Activated CD8-positive, alpha-beta T cell treated with anti-CD3 and anti-CD28 coated beads for 36 hours (primary cell): ENCODE measurements at places on chromosomes 13 and 19.

- DNase-seq, result peak; percentile 47
Observed at GRCh38 chr19:58544591-58545285, 874 bp downstream of the TRIM28 start.

- no peak for DNase-seq
Observed at GRCh38 chr19:16456652-16457194, 15.0 kb downstream of the EPS15L1 start.

- peak; percentile 22 for DNase-seq
Observed at GRCh38 chr19:46861691-46862502, 1.1 kb downstream of the ARHGAP35 start.

DNA sequence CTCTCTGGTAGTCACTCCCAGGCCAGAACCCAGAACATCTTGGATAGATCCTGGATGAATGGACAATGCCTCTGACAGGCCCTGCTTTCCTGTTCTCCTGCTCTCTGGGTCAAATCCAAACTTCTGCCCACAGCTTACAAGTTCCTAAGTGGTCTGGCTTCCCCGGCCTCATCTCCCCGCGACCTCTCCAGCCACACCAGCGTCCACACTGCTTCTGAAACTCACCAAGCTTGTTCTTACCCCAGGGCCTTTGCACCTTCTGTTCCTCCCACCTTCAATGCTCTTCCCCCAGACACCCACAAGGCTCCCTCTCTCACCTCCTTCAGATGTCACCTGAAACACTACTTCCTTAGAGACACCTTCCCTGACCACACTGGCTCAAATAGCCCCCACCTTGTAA is 3.5 kb downstream of the OLFM2 start:
- no peak for DNase-seq

GRCh38 chr13:48319531-48320398 is 16.2 kb downstream of the RB1 start:
- DNase-seq, result peak; percentile 9

DNA sequence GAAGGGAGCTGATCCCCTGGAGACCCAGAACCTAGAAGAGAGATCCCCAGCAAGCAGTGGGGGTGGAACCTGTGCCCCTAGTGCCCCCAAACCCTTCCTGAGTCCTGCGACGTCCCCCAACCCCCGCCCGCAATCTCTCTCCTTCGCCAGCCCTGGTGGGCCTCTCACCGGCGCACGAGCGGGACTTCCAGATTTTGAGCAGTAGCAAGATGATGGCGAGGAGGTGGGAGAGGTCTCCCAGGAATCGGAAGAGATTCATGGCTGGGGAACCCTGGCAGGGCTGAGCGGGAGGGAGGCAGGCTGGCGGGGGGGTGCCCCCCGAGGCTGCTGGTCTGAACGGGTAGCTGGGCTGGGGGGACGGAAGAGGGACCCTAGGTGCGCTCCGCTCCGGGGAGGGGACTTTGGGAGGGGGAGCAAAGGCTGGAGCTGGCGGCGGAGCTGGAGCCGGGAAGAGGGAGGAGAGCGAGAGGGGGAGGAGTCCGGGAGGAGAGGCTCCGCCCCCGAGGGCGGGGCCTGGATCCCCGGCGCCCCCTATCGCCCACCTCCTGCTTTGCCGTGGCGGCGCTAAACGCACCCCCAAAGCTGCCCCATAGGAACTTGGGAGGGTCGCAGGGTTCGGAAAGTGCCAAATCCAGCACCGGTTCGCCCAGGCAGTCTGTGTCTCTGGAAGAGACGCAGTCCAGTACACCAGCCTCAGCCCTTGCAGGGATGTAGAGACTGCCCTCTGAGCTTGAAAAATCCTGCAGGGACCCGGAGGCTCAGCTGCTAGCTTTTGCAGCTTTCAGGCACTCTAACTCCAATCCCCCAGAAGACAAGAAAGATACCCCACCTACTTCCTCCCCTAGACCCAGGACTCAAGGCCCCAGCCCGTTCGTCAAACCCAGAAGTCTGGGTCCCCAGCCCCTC is at the start of gene KDELR1:
TSS of gene KDELR1 (minus strand) at position 452 of the 906 bp plus-strand sequence. CDS start at position 259, 193 bp downstream.
- DNase-seq, result peak; percentile 74

DNA sequence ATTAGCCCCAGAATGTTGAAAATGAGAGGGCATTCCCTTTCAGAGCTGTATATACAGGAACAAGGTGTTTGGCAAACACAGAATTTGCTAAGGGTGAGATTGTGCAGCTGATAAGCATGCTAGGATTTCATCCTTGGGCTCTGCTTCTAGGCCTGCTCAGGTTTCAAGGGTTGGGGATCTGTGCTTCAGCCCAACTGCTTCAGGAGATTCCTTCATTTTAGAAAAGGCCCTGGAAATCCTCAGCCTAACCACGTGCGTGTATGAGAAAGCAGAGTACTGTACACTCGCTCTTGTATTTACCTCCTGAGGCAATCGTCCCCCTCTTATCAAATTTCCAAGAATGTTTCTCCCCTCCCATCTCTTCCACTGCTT is 291.6 kb upstream of the ARGLU1 start:
- no peak for DNase-seq

DNA sequence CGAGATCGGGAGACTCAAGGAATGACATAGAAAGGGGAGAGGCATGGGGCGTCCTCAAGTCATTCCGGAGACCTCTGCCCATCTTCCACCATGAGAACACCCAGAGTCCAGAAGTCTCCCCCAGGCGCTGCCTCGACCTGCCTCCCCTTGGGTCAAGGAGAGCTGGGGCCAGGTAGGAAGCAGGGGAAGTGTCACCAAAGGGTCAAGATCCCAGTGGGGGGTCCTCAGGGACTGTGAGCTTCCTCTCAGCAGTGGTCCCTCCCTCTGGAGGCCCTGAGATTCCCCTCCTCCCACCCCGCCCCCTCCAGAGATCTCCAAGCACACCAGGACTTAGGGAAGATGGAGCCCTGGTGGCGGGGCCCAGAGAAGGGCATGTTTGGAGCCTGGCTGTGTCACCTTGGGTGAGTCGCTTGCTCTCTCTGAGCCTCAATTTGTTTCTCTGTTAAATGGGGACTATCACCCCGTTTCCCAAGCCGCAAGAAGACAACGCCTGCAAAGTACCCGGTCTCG is 919 bp downstream of the DACT3 start:
- peak; percentile 35 for DNase-seq

DNA sequence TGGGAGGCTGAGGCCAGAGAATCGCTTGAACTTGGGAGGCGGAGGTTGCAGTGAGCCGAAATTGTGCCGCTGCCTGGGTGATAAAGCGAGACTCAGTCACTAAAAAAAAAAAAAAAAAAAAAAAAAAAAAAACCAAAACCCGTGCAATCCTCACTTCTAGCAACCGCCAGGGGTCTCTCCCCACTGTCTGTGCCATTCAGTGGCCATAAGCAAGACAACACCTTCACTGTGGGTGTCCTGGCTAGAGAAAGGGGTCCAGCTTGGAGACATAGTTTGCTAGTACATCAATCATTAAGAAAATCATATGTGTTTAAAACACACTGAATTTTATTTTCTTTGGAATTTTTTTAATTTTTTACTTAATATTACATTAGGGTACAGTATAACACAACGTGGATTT is 68.2 kb downstream of the RASL11A start:
- peak; percentile 37 for DNase-seq

GRCh38 chr19:1761528-1762242 is 8.4 kb downstream of the ONECUT3 start:
- no peak for DNase-seq

DNA sequence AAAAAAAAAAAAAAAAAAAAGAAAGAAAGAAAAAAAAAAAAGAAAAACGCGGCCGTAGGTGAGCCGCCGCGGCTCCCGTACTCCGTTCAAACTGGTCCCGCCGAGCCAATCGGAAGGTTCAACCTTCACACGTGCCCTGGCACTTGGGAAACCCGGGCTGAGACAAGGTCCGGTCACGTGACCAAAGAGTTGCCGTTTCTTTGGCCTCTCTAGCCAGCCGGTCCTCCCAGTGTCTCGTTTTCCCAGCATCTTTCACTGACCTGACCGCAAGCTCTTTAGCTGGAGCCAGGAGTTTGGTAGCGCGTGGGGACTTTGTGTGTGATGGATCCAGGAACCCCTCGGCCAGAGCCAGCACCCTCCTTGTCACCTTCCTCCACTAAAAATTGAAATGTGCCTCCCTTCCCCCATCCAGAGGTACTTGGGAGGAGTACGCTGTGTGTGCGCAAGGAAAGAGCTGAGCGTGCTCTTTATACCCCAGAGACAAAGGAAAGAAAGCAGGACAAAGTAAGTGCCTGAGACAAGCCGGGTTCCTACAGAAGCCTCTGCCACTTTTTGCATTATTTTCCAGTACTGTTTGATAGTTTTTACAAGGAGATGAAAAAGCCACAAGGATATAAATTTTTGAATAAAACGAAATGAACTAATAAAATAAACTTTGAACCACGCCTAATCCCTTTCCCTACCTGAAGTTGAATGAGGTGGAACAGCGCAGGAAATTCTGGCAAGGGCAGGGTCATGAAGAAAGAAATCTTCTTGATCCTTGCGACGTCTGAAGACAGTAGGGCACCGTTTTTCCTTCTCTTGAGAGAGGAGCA is 959 bp downstream of the TNPO2 start:
- DNase-seq, result peak; percentile 98

DNA sequence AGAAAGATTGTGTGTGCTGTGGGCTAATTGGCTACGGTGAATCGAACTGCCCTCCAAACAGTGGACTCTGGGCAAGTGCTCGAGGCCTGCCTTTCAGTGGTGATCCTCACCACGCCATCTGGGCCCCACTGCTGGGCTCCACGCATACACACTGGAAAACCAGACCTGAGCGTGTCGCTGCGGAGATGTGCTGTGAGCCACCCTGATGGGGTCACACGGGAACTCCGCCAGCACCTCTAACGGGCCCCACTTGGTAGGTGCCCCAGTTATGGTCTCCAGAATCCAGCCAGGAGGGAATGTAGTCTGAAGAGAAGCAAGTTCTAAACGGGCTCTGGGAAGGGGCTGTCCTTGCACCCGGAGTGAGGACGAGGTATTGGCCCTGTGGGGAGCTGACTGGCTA is 39.3 kb downstream of the C13orf46 start:
- no peak for DNase-seq

DNA sequence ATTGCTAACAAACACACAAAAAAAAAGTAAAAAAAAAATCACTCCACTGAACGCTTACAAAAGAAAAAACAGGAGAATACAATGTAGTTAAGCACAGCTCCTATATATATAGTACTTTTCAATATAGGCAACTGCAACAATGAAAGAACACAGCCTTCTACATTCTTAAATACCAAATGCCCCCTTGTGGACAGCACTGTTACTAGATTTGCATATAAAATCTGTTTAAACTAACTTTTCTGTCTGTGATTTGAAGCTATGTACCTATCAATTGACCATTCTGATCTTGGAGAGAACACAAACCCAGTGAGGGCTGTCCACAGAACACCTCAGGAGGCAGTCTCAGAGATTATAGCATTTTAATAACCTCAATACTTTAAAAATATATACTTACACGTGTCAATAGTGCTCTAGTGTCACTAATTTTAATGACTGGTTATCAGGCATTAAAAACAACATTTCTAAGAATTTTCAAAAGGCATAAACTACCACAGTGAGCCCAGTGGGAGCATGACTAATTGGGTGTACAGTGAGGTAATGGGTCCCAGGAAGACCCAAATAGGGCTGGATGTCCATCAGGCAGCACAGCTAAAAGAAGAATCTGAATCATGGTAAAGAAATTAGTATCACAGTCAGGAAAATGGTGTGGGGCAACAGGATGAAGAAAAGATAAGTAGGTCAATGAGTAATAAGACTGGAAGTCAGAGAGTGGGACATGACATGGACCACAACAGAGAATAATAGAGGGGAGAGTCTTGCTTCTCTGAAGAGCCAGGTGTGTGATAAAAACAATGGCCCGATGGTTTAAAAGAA is 22.2 kb downstream of the CCDC169 start:
- peak; percentile 33 for DNase-seq

- no peak for DNase-seq
Observed at GRCh38 chr13:80668452-80668851, 327.5 kb upstream of the SPRY2 start.

- no peak for DNase-seq
Observed at GRCh38 chr13:110125613-110126272, 181.2 kb downstream of the COL4A1 start.

DNA sequence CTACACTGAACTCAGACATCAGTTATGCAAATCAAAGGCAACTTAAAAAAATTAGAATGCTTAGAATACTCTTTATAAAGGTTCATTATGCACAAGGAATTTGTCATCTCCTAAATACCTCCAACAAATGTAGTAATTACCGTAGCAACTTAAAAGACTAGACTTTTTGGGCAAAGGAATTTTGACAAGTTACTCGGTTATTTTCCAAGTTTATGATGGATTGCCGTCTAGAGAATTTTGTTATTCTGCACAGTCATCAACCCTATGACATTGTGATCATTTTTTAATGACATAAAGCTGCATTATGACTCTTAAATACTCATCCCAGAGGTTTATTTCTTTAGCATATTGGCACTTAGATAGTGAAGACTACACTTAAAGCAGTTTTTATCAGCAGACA is 71.9 kb downstream of the TRPC4 start:
- DNase-seq, result no peak

DNA sequence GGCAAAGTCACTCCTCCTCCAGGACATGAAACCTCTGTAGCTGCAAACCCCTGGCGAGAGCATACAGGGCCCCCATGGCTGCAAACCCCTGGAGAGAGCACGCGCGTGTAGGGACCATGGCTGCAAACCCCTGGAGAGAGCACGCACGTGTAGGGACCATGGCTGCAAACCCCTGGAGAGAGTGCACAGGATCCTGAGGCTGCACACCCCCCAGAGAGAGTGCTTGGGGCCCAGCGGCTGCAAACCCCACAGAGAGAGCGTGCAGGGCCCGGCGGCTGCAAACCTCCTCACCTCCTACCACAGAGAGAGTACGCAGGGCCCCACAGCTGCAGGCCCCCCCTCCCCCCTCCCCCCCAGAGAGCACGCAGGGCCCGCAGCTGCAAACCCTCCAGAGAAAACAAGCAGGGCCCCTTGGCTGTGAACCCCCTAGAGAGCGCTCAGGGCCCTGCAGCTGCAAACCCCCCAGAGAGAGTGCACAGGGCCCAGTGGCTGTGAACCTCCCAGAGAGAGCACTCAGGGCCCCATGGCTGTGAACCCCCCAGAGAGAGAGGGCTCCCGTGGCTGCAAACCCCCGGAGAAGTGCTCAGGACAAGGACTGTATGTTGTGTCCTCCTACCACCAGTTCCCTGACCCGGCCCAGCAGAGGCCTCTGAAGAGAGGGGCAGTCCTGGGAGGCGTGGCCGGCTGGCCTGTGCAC is 7.3 kb downstream of the ADPRHL1 start:
- DNase-seq, result no peak

DNA sequence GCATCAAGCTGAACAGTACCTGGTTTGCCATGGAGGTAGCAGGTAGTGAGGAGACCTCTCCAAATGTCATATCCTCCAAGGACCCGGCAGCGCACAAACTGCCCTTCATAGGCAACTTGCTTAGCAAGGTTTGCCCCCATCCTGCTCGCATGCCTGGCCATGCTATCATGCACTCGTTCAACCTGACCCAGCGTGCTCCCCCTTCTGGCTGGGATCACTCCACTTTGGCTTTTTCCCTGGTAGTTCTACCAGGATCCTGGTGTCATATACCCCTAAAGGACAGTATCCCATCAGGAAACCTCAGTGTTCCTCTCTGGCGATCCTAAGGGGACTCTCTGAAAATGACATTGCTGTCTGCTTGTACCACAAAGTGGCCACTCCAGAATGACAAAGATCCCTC is 38.6 kb upstream of the ZNF30 start:
- DNase-seq, result no peak

GRCh38 chr13:62598708-62599107 is 1183.1 kb upstream of the PCDH20 start:
- no peak for DNase-seq
